Stimulated activated CD4-positive, alpha-beta T cell treated with anti-CD3 and anti-CD28 coated beads, Interleukin-1b, Interleukin-23, amount 100 ng/mL, for 1 hour (primary cell): ENCODE measurements at places on chromosomes 3 and 15.

DNA sequence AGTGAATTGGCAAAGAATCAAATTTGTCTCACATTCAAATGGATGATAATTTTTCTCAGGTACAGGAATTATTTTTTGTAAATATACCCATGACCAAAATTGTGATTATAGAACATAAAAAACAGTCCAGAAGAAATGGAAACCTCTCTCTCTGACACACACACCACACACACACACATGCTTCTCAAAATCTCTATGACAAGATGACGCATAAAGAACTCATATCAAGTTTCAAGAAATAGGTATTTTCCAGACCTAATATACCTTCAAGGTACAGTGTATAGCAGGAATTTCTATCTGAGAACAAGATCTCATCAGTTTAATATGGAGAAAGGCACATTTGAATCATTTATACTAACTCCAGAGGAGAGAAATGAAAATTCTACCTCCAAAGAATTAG is 1069.1 kb upstream of the ALCAM start:
- no peak for DNase-seq

- DNase-seq: no peak
Measured at GRCh38 chr15:33182926-33183325, 11.6 kb downstream of the FMN1 start.

- no peak for DNase-seq
Measured at GRCh38 chr15:38843051-38843501, 278.5 kb upstream of the RASGRP1 start.

GRCh38 chr3:186451371-186451770 is 89.3 kb upstream of the DGKG start:
- DNase-seq: no peak

GRCh38 chr3:16604433-16604832 is 790 bp downstream of the DAZL start:
- DNase-seq: no peak

DNA sequence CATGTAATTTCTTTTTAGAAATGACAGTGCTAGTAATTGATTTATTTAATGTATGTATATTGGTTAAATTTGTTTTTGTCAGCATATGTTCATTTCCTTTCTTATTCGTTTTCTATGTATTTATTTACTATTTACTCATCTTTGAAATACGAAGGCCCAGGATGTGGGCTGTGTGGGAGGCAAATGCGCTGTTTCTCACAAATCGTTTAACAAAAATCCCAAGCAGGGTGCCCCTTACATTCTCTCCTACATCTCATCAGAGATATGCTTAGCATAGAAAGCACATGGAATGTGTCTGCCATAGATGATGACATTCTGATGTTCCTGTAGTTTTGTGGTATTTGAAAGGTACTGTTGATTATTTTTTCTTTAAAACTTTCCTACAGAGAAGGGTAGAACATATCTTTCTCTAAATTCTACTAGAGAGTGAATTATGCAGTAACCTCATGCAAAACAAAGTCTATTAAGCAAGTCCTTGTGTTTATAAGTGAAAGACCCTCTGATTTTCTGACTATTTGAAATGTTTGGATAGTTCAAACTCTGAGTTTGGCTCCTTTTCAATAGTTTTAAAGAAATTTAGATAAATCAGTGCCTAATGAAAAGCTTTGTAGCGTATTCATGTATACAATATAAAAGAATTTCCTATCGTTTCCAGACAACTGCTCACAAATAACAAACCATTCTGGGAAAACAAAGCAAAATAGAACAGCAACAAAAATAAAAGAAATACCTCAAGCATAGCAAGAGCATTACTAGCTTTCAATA is 111.1 kb upstream of the VGLL3 start:
- DNase-seq: no peak

DNA sequence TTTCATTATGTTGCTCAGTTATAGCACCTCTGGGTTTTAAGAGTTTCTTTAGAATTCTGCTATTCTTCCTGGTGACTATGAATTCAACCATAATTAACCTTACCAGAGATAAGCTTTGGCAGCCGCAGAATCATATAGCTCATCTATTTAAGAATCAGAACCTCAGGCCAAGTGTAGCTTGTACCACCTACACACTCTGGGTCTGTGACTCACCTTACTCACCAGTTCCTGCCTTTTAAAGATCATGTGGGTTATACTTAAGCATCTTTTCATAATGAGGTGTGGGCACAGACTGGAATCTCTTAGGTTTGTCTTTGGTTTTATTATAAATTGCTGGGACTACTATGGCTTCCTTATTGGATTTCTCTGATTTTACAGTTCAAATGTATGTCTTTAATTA is 21.9 kb downstream of the CDV3 start:
- DNase-seq: no peak

- no peak for DNase-seq
Measured at GRCh38 chr3:24513463-24513862, 18.8 kb upstream of the THRB start.

DNA sequence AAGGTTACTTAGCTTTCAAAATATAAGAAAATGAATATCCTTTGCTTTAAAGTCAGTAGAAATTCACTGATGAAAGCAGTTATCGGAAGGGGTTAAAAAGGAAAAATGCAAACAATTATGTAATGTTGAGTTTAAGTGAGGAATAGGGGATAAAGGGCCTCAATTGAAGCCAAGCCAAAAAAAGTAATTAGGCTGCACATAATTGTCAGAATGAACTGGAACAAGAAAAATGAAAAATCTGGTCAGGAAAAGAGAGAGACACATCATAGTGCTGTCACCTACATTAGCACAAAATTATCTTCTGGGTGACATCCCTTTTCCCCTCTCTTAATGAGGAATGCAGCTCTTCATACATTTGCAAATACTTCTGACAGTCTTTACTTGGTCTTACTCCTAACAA is 48.8 kb upstream of the PIK3R4 start:
- no peak for DNase-seq

GRCh38 chr3:187985647-187986046 is 168.3 kb upstream of the LPP start:
- no peak for DNase-seq

GRCh38 chr3:147915057-147915456 is 505.9 kb downstream of the ZIC1 start:
- no peak for DNase-seq

GRCh38 chr3:108183971-108184370 is 38.3 kb downstream of the IFT57 start:
- DNase-seq: no peak

- DNase-seq: no peak
Measured at GRCh38 chr3:21654662-21655061, 96.3 kb downstream of the ZNF385D start.
